ENCODE measurements at places on chromosomes 11 and 22. TPM values are rescaled to one million over a fixed set of nuclear protein-coding genes. Genes with fewer than 3 reads are reported as not detected.
A peak's percentile ranks its signal among the peaks of the same experiment; 100 is the strongest.

- H3K4me1 ChIP-seq = no peaks in the 10 kb centered on the region
- DNase-seq = no peak
- H3K4me3 ChIP-seq = no peak overlapping the region
- H3K36me3 ChIP-seq = no peaks in the 10 kb centered on the region
- no peaks in the 10 kb centered on the region for H3K27me3 ChIP-seq
Observed at GRCh38 chr11:15852179-15852578, 504.2 kb downstream of the SOX6 start.

DNA sequence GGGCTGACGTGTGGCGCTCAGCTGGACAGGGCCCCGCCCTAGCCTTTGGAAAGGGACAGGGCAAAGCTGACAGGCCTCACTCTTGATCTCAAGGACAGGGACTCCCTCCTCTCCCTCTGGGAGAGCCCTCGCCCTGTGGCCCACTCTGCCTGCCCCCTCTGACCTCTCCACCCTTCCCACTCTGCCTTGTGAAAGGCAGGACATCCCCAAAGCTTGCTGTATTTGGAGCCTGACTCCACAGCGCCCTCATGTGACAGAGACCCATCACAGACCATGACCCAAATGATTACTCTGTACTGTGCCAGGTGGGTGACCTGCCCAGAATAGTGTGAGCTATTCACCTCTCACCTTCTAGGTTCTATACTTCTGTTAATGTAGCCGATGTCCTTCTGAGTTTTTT is 18.8 kb downstream of the P2RY2 start:
- no peak overlapping the region for H3K4me3 ChIP-seq
- no peak overlapping the region for H3K27ac ChIP-seq
- H3K4me1 ChIP-seq = peaks cover 4% of the 10 kb centered on the region
- H3K27me3 ChIP-seq = no peaks in the 10 kb centered on the region
- H3K36me3 ChIP-seq = no peaks in the 10 kb centered on the region

FOXRED2 gene
- total RNA-seq = 24.7 TPM

MMP27 gene
- total RNA-seq = not detected

GRCh38 chr11:36388071-36388470 is 92.0 kb downstream of the PRR5L start:
- no peaks in the 10 kb centered on the region for H3K27me3 ChIP-seq
- no peaks in the 10 kb centered on the region for H3K4me1 ChIP-seq
- no peak overlapping the region for H3K4me3 ChIP-seq
- no peak overlapping the region for H3K27ac ChIP-seq
- no peak for DNase-seq
- no peaks in the 10 kb centered on the region for H3K36me3 ChIP-seq

DNA sequence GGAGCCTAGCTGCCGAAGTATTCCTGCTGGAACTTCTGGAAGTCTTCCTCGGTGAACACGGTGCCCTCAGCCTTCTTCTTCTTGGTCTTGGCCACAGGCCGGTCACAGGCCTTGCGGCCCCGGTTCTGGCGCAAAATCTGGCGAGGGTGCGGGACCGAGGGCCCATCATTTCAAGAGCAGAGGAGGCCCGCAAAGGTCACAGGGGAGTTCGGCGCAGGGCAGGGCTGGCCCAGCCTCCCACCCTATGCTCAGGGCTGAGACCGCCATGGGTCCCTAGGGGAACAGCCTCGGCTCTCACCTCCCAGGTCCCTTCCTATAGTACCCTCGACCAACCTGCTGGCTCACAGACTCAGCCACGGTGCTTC is 3.1 kb downstream of the RPS19BP1 start:
- DNase-seq = no peak
- no peaks in the 10 kb centered on the region for H3K27me3 ChIP-seq
- peak overlapping the region; percentile 51 for H3K27ac ChIP-seq
- peaks cover 8% of the 10 kb centered on the region for H3K4me1 ChIP-seq

DNA sequence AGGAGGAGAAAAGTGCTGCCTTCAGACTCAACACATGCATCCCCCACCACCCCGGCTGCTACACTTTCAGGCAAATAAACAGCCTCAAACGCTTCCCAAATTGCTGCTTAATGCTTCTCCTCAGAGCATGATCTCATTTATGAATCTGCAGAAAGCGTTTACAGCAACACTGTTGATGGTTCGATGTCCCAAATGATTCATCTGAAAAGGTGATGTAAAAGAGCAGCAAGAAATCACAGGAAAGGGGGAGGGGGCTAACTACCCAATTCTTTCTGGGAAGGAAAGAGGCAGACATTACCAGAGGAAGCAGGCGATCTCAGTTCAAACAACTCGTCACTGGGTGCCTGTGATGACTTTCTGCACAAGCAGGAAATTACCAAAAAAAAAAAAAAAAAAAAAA is 119.6 kb downstream of the TENM4 start:
- H3K4me1 ChIP-seq = no peaks in the 10 kb centered on the region
- no peak overlapping the region for H3K4me3 ChIP-seq
- no peak overlapping the region for H3K27ac ChIP-seq
- H3K36me3 ChIP-seq = no peaks in the 10 kb centered on the region
- DNase-seq = no peak
- no peaks in the 10 kb centered on the region for H3K27me3 ChIP-seq

DNA sequence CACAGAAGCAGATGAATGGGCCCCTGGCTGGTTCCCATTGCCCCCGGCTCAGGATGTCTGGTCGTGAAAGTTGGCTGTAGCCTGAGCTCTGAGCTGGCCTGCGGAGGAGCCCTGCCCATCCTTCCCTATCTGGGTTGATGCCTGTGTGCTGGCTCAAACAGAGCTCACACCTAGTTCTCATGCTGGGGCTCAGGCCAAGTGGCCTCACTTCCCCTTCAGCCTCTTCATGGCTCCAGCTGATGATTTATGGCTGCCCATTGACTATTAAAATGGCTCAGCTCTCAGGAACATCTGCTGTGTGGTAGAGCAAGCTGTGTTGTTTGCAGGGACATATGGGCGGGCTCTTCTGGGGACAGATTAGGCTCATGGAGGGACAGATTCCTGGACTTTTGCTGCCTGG is 64.7 kb downstream of the ADAMTS15 start:
- no peak overlapping the region for H3K27ac ChIP-seq
- no peaks in the 10 kb centered on the region for H3K27me3 ChIP-seq
- H3K4me3 ChIP-seq = no peak overlapping the region
- no peaks in the 10 kb centered on the region for H3K36me3 ChIP-seq
- DNase-seq = no peak

NLRP6 gene
- total RNA-seq = 0.51 TPM

DNA sequence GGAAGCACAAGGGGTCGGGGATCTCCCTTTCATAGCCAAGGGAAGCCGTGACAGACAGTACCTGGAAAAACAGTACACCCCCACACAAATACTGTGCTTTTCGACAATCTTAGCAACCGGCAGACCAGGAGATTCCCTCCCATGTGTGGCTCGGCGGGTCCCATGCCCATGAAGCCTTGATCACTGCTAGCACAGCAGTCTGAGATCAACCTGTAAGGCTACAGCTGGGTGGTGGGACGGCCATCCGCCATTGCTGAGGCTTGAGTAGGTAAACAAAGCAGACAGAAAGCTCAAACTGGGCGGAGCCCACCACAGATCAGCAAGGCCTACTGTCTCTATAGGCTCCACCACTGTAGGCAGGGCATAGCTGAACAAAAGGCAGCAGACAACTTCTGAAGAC is 180.2 kb upstream of the SOX6 start:
- DNase-seq = no peak
- no peaks in the 10 kb centered on the region for H3K27me3 ChIP-seq
- H3K36me3 ChIP-seq = no peaks in the 10 kb centered on the region
- no peaks in the 10 kb centered on the region for H3K4me1 ChIP-seq
- H3K4me3 ChIP-seq = no peak overlapping the region

MRGPRX3 gene
- not detected for total RNA-seq

SLN gene
- total RNA-seq = 2.0 TPM

GRCh38 chr11:134532921-134533421 is 120.9 kb upstream of the B3GAT1 start:
- no peak overlapping the region for H3K27ac ChIP-seq
- no peaks in the 10 kb centered on the region for H3K36me3 ChIP-seq
- no peaks in the 10 kb centered on the region for H3K27me3 ChIP-seq
- H3K4me1 ChIP-seq = no peaks in the 10 kb centered on the region
- H3K4me3 ChIP-seq = no peak overlapping the region
- DNase-seq = no peak

DNA sequence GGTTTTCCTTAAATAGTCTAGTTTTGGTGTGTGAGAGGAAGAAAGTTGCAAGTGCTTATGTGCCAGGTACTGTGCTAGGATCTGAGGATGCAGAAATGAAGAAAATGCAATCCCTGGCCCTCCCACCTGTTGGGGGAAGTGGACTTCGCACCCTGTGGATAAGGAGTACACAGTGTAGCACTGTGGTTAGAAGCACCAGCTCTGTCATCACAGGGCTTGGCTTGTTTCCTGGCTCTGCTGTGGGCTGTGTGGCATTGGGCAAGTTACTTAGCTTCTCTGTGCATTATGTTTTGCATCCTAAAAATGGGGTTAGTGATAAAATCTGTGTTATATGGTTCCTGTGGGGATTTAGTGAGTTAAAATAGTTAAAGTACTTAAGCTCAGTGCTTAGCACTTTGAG is 68.2 kb downstream of the ENDOD1 start:
- DNase-seq = no peak
- no peaks in the 10 kb centered on the region for H3K36me3 ChIP-seq
- H3K4me1 ChIP-seq = peaks cover 4% of the 10 kb centered on the region
- H3K27me3 ChIP-seq = no peaks in the 10 kb centered on the region
- H3K4me3 ChIP-seq = no peak overlapping the region
- peak overlapping the region; percentile 82 for H3K27ac ChIP-seq

DNA sequence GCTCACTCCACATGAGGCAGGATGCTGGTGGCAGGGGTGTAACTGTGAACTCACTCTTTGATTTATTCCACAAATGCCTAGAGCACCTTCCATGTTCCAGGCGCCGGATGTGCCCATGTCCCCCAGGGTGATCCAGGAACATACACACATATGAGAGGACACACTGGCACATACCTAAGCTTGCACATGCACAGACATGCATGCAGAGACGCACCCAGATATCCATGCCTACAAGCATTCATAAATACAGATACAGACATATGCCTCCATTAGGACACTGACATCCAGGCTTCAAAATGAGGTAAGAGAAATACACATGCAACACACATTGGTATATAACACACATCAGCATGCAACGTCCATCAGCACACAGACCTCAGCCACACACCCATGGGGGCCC is 4.5 kb downstream of the OSM start:
- H3K36me3 ChIP-seq = no peaks in the 10 kb centered on the region
- DNase-seq = no peak
- H3K27me3 ChIP-seq = no peaks in the 10 kb centered on the region
- no peak overlapping the region for H3K4me3 ChIP-seq

- DNase-seq = peak; percentile 34
- H3K4me1 ChIP-seq = no peaks in the 10 kb centered on the region
- no peak overlapping the region for H3K27ac ChIP-seq
- H3K36me3 ChIP-seq = no peaks in the 10 kb centered on the region
- H3K27me3 ChIP-seq = no peaks in the 10 kb centered on the region
- no peak overlapping the region for H3K4me3 ChIP-seq
Observed at GRCh38 chr22:23357053-23357452, 176.7 kb downstream of the BCR start.

- H3K27ac ChIP-seq = no peak overlapping the region
- H3K27me3 ChIP-seq = no peaks in the 10 kb centered on the region
- DNase-seq = no peak
- no peak overlapping the region for H3K4me3 ChIP-seq
Observed at GRCh38 chr11:69573761-69574607, 67.0 kb upstream of the CCND1 start.
